ENCODE measurements at places on chromosomes 3 and 15.

DNA sequence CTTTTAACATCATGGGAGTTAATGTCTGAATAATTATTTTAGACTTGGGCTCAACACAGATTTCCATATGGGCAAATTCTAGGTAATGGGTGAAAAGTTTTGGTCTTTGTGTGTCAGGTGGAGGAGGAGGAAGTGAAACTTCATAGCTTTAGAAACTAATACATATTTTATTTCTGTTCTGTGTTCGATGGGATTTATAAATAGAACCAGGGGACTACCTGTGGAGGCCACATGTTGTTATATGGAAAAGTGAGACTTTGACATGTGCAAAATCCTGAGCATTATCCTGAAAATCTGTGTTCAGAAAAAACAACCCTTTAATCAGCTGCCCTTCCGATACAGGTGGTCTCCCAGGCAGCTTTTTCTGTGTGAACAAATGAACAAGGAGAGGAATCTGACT lies 209.5 kb downstream of the SOX2 start:
- DNase-seq: no peak

GRCh38 chr3:24237971-24238706 lies 256.5 kb downstream of the THRB start:
- peak; percentile 18 for DNase-seq

- DNase-seq: no peak
These were observed 62.8 kb downstream of the SCN11A start for GRCh38 chr3:38988955-38989354.

- no peak for DNase-seq
These were observed 604 bp upstream of the TJP1 start for GRCh38 chr15:29822684-29823459.

GRCh38 chr3:122581622-122582021 lies 4.2 kb downstream of the PARP15 start:
- no peak for DNase-seq

GRCh38 chr3:25904206-25904605 lies 114.3 kb downstream of the OXSM start:
- DNase-seq: no peak

DNA sequence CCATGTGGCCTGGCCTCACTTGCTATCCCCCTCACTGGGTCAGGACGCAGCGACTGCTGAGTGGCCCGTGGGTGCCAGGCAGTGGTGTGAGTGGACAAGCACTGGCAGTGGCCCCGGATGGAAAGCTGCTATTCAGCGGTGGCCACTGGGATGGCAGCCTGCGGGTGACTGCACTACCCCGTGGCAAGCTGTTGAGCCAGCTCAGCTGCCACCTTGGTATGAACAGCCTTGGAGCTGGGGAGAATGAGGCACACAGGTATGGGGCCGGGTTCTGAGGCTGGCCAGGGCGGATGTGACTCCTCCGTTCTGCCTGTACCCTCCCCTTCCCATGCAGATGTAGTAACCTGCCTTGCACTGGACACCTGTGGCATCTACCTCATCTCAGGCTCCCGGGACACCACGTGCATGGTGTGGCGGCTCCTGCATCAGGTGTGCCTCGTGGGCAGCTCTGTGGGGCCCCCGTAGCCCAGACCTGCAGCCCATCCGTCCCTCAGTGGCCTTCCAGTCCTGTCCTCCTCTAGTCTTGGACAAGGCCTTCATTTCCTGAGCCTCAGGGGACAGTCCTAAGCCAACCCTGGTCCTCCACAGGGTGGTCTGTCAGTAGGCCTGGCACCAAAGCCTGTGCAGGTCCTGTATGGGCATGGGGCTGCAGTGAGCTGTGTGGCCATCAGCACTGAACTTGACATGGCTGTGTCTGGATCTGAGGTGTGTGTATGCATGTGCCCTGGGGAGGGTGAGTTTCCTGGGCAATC lies 28.2 kb downstream of the NBEAL2 start:
- no peak for DNase-seq

GRCh38 chr3:186790261-186790981 lies 7.0 kb downstream of the EIF4A2 start:
- no peak for DNase-seq

GRCh38 chr15:68316061-68316804 lies 38.7 kb downstream of the FEM1B start:
- no peak for DNase-seq

- DNase-seq: no peak
These were observed 27.7 kb downstream of the C15orf39 start for GRCh38 chr15:75229191-75230015.

- no peak for DNase-seq
These were observed 191.8 kb upstream of the SUCLG2 start for GRCh38 chr3:67846166-67846565.

Measured in activated CD4-positive, alpha-beta memory T cell treated with anti-CD3 and anti-CD28 coated beads, Interleukin-2, amount 10 ng/mL, durations not matched to agents 7 days and 5 days (primary cell).